CD4-positive, alpha-beta T cell treated with Interferon alpha-2 for 1 hour (primary cell): ENCODE measurements at places on chromosomes 13 and 19.
A peak's percentile ranks its signal among the peaks of the same experiment; 100 is the strongest.

DNA sequence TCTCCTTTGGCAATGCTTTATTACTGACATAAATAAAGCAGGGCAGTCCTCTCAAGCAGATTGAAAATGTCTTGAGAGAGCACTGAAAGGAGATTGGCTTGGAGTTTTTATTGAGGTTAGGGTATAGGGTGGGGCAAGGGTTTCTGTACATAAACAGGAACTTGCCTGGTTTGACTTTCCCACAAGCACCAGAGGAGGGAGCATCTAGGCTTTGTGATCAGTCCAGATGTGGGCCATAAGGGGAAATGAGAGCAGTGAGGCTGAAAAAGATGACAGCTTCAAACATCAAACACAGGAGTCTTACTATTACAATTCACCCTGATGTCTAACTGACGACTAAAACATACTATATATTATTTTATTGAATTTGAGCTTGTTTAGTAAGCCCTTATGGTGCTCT, 260.9 kb downstream of the MTUS2 start:
- peak; percentile 45 for DNase-seq

GRCh38 chr13:110266983-110267382, 40.0 kb downstream of the COL4A1 start:
- no peak for DNase-seq

GRCh38 chr13:20249913-20250312, 17.8 kb upstream of the GJB6 start:
- DNase-seq, result no peak

GRCh38 chr13:22800526-22801401, 380.0 kb upstream of the SGCG start:
- DNase-seq, result peak; percentile 19

- DNase-seq, result no peak
Observed at GRCh38 chr13:110387451-110388107, 80.5 kb downstream of the COL4A2 start.

DNA sequence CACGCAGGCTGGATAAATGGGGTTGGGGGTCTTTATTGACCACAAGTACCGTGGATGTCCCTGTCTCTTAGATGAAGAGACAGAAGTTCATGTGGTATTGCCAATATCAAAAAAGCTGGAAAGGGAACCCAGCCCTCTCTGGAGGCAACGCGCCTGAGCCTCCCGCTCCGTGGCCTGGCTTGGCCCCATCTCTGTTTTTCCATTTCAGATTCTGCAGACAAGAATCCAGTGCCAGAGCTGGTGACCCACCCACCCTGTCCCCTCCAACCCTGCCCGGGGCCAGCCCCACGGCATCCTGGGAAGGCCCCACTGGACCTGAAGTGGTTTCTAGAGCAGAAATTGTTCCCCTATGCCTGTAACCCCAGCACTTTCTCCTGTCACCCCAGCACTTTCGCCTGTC, 57.7 kb downstream of the PTPRS start:
- no peak for DNase-seq

GRCh38 chr19:24033963-24034342, 53.0 kb upstream of the ZNF254 start:
- no peak for DNase-seq

- no peak for DNase-seq
Observed at GRCh38 chr19:39544226-39544903, 4.4 kb upstream of the EID2 start.

DNA sequence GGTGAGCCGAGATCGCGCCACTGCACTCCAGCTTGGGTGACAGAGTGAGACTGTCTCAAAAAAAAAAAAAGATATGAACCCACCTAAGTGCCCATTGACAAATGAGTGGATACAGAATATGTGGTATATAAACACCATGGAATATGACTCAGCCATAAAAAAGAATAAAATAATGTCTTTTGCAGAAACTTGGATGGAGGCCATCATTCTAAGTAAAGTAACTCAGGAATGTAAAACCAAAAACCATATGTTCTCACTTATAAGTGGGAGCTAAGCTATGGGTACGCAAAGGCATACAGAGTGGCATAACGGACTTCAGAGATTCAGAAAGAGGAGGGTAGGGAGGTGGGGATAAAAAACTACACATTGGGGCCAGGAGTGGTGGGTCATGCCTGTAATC, 29.5 kb downstream of the PLA2G4C start:
- DNase-seq, result no peak

DNA sequence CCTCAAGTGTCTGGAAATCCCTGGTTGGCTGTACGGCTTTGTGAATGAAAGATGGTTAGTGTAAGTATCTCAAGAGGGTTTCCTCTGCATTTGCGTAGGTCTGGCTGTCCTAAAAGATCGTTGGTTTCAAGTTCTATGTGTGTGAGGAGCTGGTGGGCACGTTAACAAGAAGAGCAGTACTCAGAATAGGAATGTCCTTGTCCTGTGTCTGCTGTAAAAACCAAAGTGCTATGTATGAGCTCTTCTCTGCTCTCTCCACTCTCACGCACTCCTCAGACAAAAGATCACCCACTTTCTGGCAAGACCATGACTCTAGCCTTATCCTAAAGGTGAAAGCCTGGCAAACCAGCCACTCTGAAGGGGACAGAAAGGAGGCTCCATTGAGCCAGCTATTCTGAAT, 39.1 kb downstream of the USP12 start:
- peak; percentile 13 for DNase-seq

DNA sequence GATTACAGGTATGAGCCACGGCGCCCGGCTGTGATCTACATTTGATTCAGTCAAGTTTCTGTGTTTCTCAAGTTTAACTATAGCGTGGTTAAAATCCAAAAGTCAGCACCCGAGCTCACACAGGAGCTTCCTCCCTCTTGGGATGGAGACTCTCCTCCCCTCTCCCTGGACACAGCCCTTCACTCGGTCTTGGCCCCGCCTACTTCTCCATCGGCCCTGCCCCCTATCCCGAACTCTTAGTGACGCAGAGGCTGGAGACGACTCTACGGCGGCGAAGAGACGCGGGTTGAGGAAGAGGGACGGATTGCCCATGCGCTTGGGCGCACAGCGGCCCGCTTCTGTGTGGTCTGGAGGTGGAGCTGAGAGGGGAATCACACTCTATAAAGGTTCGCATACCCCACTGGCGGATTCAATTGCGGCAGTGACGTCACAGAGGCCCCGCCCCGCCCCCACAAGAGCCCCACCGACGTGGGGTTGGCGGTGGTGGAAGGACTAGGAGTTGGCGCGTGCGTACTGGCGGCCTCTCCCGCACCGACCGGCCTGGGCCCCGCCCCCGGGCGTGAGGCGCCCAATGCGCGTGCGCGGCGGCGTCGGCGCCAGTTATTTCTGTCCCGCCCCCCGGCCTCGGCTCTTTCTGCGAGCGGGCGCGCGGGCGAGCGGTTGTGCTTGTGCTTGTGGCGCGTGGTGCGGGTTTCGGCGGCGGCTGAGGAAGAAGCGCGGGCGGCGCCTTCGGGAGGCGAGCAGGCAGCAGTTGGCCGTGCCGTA, at the start of gene TRIM28:
Gene TRIM28 (plus strand): TSS at position 239 of the 765 bp plus-strand sequence. CDS start 694 bp downstream, outside the sequence.
- peak; percentile 100 for DNase-seq

- no peak for DNase-seq
Observed at GRCh38 chr13:37869756-37870488, at the start of gene TRPC4. TRPC4 (minus strand) TSS chr13:37869772; CDS start chr13:37783333, 86,439 bp downstream.

- DNase-seq, result no peak
Observed at GRCh38 chr19:52679598-52679997, 41.4 kb upstream of the ZNF83 start.

DNA sequence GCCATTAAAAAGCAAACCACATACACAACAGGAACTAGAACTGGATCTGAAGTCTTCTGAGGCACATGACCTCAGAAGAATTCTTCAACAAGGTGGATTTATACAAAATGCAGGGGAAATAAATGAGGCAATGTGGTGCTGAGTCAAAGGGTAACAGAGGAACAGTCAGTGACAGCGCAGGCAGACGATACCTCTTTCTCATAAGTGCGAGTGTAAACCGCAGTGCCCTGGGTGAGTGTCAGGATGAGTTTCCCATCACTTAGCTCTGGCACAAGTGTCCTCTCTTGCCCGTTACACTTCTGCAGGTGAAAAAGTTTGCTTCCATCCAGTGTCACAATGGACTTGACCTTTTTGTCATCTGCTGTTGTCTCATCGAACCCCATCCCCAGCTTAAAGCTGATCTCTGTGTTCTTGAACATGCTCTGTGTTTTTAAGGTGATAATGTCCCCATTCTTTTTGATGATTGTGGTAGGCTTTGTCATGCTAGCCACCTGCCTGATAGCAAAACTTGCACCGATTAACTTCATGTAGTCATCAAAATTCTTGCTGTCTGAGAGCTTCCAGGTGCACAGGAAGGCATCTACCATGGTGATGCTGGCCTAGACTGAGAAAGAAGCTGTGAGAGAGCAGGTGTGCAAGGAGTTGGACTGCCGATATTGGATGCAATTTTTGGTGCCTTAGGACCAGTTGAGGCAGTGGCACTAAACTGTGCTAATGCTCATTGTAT, 97.3 kb downstream of the AKAP11 start:
- no peak for DNase-seq

DNA sequence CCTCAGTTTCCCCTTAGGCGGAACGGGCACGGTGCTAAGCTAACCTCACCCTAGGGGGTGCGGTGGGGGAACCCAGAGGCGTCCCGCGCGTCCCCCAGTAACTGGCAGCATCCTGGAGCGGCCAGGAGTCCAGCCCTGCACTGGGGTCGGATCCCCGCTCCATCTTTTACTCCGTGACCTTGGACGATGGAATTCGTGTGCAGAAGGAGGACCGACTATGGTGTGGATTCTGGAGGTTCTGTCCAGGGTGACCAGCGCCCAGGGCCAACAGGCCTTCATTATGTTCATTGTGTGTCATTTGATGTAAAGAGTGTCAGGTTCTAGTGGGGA, 630 bp downstream of the SPPL2B start:
- no peak for DNase-seq

- DNase-seq, result no peak
Observed at GRCh38 chr13:24396821-24397220, 87.4 kb downstream of the C1QTNF9 start.

GRCh38 chr19:3474010-3474409, 6.3 kb downstream of the SMIM24 start:
- no peak for DNase-seq

- no peak for DNase-seq
Observed at GRCh38 chr13:76741046-76741445, 145.2 kb downstream of the KCTD12 start.

DNA sequence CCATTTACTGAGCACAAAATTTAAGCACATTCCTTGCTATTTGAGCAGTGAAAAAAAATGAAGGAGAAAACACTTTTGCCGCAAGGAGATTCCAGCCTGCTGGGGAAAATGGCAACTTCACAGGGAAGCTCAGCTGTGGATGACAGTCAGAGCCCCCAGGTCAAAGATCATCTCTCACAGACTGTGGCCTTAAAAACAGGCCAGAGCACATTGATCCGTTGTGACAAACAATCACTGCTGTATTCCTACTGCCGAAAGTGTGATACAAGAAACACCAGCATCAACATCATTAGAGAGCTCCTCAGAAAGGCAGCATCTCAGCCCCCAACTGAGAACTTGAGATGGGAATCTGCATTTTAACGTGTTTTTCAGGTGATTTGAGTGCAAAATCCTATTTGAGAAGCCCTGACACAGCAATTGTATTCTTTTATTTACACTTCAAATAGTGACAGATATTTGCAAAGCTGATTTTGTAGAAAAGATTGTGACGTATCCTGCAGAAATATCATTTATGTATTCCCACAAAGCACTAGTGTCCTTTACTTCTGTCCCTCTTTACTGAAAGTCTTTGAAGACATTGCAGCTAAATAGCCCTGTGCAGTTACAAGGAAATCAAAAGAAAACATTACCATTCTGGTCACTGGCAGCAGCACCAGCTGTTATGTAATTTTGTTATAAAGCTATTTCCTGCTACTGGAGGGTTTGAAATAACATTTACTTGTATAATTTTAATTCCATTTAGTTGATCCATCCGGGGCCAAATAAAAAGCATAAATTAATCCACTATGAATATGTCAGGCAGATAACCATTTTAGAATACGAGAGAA, 652.0 kb downstream of the LIG4 start:
- no peak for DNase-seq

GRCh38 chr19:1360818-1361461, 22.8 kb upstream of the NDUFS7 start:
- no peak for DNase-seq

GRCh38 chr19:12669270-12670158, 2.9 kb downstream of the WDR83 start:
- DNase-seq, result peak; percentile 69

- DNase-seq, result no peak
Observed at GRCh38 chr13:83752141-83752540, 130.1 kb downstream of the SLITRK1 start.

- no peak for DNase-seq
Observed at GRCh38 chr19:435707-436412, 25.0 kb downstream of the SHC2 start.

- no peak for DNase-seq
Observed at GRCh38 chr13:37407156-37407555, 191.4 kb downstream of the POSTN start.

DNA sequence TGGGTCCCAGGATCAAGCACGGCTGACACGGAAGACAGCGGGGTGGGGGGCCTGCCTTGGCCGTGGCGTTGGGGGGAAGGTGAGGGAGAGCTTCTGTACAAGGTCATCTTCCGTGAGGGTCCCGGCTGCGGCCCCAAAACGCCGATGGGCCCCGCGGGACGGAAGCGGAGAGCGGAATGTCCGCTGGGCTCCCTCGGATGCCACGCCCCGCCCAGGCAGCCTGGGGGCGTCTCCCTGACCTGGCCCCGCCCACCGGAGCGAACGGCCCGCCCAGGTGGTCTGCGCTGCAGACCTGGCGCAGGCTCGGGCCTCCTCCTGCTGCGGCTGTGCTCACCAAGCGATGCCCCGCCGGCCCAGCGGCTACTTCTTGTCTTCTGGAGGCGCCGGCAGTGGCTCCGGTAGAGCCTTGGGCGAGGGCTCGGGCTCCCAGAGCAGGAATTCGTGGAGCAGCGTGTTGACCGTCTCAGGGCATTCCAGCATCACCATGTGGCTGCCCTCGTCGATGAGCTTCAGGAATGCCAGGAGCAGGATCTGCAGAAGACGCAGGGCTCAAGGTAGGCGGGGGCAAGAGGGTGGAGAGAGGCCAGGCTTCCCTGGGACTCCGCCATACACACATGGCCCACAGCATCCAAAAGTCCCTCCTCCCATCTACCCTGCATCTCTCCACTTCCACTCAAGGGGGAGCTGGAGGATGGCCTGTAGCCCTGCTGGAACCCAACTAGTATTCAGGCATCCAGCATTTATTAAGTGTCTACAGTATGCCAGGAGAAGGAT, 10.7 kb downstream of the ABHD8 start:
- DNase-seq, result peak; percentile 87
